ENCODE measurements at places on chromosomes 4 and X.

DNA sequence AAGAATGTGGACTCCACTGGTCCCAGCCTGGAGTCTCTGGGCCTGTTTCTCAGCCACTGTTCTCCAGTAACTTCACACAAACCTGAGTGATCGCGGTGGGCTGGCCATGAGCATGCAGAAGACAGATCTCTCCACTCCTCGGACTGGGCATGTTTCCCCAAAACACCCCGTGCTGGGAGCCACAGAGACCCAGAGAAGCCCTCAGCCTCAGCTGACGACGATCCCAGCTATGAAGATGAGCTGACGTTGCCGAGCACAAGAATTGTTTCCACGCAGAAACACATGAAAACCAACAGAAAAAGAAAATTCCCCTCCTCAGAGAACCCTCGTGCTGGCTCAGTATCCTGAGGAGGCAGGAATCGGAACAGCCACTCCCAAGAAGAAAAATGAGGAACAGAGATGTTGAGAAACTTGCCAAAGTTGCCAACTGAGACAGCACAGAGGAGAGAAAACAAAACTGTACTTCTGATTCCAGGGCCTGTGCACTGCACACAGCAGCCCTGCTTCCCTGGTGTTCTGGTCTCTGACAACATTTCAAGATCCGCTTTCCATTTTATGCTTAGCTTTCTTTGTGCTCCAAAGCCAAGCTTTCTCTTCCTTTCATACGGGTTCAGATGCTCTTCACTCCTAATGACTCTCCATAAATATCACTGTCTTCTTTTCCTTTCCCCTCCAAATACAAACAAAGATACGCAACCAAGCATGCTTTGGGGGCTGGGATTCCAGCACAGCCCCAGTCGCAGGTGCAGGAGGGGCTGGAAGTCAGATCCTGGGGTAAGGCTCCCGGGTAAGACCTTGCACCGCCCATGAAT, 81.4 kb downstream of the IRF2 start:
- DNase-seq = no peak

GRCh38 chrX:133923113-133923512, 62.3 kb downstream of the GPC3 start:
- no peak for DNase-seq

DNA sequence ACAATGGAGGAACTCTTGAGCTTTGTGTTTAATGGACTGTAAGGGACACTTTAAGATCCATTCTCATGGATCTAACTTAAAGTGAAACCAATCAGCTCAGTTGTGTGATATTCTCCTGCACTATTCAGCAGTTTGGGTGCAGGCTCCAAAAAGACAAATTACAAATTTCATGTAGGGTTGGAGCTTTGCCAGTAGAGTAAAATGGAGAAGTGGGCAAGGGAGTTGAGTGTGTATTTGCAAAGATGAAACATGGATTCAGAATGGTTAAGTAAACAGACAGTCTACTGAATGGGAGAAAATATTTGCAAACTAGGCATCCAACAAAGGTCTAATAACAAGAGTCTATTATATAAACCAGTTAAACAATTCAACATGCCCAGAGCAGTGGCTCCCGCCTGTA, 21.2 kb upstream of the MID2 start:
- DNase-seq = no peak

- DNase-seq = no peak
Measured at GRCh38 chr4:105509714-105510113, 35.9 kb upstream of the PPA2 start.

DNA sequence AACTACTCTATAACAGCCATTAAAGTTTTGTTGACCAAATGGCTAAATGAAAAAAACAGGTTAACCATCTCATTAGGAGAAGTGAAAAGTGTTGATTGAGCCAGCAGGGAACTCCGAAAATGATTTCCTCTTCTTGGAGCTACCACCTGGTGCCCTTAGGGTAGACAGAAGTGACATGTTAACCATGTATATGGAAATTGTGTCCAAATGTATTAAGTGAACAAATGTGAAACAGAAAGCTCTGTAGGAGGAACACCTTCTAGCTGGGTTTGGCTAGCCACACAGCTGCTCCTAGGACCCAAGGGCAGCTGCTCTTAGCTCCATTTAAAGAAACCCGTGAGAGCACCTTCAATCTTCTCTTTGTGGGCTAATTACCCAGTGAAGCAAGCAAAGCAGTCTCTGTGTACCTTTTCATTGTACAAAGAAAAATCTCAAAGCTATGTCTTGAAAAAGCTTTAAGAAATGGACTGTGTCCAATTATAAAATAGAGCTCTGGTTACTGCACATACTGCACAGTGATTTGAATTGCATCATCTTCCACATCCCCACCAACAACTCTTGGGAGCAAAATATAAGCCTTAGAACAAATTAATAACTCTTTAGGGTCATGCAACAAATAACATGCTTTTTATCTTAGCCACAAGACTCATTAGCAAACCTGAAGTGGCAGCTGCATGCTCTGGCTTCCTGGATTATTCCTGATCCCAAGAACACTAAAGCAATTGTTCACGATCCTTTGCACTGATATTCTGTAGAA, 59.2 kb upstream of the PARM1 start:
- DNase-seq = no peak

DNA sequence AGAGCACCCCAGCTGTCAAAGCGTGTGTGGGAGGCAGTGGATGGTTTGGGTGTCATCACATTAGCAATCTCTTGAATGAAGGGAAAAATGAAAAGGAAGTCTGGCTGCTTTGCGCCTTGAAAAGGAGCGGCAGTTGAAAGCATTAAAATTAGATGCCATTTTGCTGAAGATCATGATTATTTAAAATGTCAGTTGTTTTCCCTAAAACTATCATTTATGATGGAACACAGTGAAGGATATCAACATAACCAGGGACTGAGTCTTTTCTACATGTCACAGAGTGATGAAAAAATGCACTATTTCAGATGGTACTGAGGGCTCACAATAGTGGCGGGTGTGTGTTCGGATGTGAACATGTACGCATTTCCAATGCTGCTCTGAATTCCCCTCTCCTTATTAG, 450.2 kb upstream of the CPEB2 start:
- no peak for DNase-seq

GRCh38 chr4:109939190-109939589, 26.5 kb downstream of the EGF start:
- DNase-seq = no peak

DNA sequence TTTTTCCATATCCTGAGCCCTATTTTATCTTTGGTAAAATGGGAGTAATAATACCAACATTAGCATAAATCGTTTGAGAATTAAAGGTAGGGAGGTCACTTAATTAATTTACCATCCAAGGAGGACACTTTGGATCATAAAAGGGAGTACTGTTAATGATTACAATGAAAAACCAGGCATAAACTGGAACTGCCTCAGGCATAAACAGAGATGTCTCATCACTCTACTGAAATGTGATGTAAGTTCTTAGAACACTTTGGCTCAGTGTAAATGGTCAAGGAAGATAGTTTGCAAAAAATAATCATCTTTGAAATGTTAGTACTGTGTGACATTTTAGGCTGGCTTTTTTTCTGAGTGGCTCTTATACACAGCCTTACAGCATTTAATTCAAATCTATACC, 268.7 kb downstream of the SLC39A8 start:
- no peak for DNase-seq

DNA sequence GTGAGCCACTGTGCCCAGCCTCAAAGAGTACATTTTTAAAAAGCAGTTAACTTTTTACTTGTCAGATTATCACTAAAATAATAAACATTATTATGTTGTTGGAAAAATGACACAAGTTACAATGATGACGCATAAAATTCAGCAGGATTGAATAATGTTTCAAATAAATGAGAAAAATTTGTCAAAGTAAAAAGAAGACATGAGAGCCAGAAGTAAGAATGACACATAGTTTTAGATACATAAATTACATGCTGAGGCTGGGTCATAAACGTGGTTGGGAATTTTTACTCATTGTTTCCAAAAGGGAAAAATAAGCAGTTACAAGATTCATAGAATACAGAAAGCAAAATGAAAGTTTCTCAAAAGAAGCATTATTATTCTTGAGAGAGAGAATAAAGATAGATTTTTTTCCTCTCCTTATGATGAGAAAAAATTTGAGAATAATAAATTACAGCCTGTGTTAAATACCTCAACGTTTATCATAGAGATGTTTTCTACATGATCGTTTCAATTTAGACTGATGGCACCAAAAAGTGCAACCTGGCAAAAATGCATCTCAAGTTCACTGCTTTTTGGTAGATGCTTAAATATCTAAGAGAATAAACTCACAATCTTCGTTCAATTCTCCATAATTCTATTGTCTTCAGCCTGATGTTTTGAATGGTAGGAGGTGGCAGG, 40.4 kb downstream of the GUCY1B1 start:
- no peak for DNase-seq

- DNase-seq = no peak
Measured at GRCh38 chrX:69107747-69108401, 57.4 kb downstream of the PJA1 start.

DNA sequence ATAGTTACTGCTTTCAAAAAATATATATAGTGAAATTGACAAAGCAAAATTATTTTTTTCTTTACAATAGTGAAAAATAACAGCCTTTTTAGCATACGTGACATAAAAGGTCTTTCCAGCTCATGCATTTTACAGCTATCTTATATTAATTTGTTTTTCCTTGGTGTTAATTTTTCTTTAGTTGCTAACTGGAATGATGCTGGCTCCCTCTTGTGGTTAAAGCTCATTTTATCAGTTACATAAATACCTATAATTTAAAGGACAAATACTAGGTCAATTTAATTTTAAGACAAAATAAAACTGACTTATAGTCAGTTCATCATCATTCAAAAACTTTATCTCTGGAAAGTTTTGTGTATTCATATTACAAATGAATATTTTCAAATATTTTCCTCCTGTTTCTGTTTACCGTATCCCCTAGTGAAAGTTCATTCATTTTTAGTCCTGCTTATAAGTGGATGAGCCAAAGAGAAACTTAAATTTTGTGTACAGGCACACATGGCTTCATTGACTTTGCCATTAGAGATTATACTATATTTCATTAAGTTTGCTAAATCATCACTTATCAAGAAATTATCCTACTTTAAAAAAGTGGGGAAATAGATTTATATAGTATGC, 9.9 kb upstream of the ANAPC4 start:
- DNase-seq = no peak

- DNase-seq = no peak
Measured at GRCh38 chr4:150244600-150244999, 166.4 kb downstream of the DCLK2 start.

DNA sequence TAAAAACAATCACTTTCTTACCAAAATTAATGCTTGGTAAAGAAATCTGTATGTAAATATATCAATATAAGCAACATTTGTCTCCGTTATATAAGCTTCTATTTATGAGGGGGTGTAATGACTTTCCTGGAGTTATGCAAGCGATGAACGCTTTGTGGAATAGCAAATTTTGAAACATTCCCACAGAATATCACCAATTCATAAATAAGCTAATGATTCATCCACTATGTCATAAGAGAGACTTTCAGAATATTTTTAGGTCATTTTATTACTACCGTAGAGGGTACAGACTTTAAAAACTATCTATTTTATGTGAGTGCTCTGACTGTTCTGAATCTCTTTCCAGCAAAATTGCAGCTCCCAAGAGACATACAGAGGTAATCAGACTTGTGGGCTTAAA, 179.5 kb upstream of the FTHL17 start:
- DNase-seq = no peak
